ENCODE measurements at places on chromosomes 1 and 21.
A peak's percentile ranks its signal among the peaks of the same experiment; 100 is the strongest.

- DNase-seq = no peak
Observed at GRCh38 chr1:3891329-3891865, 8.7 kb downstream of the C1orf174 start.

DNA sequence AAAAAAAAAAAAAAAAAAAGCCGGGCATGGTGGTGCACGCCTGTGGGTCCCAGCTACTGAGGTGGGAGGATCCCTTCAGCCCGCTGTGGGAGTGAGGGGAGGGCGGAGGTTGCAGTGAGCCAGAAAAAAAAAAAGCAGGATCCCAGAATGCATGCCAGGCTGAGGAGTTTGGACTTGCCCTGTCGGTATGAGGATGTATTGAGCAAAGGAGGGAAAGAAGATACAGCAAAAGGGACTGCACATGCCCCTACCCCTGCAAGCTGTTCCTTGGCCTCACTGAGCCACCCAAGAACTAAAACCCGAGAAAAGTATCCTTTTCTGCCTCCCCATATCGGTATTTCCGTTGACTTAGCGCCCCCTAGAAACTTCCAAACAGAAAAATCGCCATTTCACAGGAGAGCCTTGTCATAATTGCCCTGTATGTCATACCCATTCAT is 1.3 kb upstream of the GPATCH4 start:
- no peak for DNase-seq

- DNase-seq = no peak
Observed at GRCh38 chr1:57549300-57549699, 125.4 kb upstream of the DAB1 start.

- no peak for DNase-seq
Observed at GRCh38 chr1:205585169-205585834, 46.5 kb downstream of the ELK4 start.

GRCh38 chr1:234114648-234115307 is 210.3 kb downstream of the SLC35F3 start:
- peak; percentile 47 for DNase-seq

- DNase-seq = no peak
Observed at GRCh38 chr21:33769057-33769456, 126.8 kb downstream of the ITSN1 start.

GRCh38 chr21:38171723-38172344 is 85.0 kb upstream of the KCNJ15 start:
- peak; percentile 71 for DNase-seq

- DNase-seq = no peak
Observed at GRCh38 chr1:101136739-101137138, 100.1 kb upstream of the S1PR1 start.

DNA sequence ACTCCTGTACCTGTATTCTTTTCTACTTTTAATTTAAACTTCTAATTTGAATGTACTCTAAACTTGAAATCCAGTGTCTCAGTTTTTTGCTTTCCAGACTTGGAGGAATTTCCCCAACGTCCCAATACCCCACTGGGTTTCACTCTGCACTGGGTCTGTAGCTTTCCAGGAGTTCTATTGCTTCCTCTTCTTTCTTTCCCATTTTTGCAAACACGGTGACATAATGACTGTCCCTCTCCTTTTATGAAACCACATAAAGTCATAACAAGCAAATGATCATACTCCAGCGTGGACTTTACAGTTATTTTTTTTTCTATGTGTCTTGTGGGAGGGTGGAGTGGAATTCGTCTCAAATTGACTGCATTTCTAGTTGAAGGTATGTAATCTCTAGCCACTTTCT is 97.1 kb downstream of the FASLG start:
- no peak for DNase-seq

GRCh38 chr1:111973150-111973790 is 16.2 kb downstream of the KCND3 start:
- DNase-seq = no peak

- DNase-seq = no peak
Observed at GRCh38 chr1:181804989-181805388, 256.5 kb downstream of the ZNF648 start.

DNA sequence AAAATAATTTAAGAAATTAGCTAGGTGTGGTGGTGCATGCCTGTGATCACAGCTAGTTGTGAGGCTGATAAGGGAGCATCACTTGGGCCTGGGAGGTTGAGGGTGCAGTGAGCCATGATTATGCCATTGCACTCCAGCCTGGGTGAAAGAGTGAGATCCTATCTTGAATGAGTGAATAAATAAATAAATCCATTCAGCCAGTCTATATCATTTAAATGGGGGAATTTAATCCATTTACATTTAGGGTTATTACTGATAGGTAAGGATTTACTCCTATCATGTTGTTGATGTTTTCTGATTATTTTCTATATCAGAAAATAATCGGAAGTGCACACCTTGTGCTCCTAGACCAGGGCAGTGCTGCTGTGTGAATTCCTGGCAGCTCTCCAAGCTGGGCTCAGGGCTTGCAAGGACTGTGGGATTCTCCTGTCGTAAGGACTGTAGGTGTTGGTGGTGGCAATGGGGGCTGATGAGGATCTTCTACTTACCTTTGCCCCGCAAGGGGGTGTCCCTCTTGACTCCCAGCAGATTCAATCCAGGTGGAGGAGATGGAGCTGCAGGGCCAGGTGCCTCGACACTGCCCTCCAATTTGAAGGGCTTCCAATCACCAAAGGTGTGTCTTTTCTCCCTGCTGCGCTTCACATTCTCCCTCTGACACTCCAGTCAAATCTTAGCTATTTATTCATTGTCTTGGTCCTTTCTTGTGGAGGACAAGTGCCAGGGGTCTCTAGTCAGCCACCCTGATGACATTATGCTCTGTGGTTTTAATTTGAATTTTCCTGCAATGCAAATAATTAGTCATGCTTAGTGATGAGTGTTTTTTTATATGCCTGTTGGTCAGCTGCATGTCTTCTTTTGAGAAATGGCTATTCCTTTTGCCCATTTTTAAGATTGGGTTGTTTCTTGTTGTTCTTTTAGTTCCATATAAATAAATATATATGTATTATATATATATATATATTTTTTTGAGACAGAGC is 14.1 kb upstream of the TRAPPC10 start:
- no peak for DNase-seq

DNA sequence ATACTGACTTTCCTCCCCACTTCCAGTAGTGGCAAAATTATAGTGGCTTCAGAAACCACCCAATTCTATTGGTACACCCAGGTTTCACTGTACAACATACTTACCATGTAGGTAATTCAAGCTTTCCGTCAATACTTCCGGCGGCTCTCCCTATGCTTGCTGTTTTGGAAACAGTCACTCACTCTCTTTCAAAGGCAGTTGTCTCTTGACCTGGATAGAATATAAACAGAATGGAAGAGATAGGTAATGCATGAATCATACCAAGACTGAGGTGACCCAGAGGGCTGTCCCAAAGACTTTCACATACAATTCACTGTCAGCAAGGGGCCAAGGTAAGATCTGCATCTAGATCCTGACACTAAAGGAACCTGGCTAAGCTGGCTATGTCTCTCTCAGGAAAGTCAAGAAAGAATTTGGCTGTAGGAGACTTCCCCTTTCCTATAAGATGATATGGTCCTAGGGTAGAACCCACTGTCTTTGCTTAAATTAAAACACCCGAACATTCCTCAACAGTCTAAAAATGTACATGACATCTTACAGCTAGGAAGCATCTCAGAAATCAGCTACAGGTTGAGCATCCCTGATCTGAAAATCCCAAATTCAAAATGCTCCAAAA is 59.6 kb downstream of the LUZP1 start:
- DNase-seq = no peak

- DNase-seq = no peak
Observed at GRCh38 chr1:147236959-147237791, 5.3 kb upstream of the CHD1L start.

GRCh38 chr1:78493451-78493850 is 2.7 kb downstream of the PTGFR start:
- DNase-seq = no peak

GRCh38 chr1:193538680-193539079 is 352.3 kb upstream of the B3GALT2 start:
- DNase-seq = no peak

- DNase-seq = no peak
Observed at GRCh38 chr1:193448682-193449461, 262.5 kb upstream of the B3GALT2 start.

- no peak for DNase-seq
Observed at GRCh38 chr1:150282558-150282958, 204 bp downstream of the CIART start.

DNA sequence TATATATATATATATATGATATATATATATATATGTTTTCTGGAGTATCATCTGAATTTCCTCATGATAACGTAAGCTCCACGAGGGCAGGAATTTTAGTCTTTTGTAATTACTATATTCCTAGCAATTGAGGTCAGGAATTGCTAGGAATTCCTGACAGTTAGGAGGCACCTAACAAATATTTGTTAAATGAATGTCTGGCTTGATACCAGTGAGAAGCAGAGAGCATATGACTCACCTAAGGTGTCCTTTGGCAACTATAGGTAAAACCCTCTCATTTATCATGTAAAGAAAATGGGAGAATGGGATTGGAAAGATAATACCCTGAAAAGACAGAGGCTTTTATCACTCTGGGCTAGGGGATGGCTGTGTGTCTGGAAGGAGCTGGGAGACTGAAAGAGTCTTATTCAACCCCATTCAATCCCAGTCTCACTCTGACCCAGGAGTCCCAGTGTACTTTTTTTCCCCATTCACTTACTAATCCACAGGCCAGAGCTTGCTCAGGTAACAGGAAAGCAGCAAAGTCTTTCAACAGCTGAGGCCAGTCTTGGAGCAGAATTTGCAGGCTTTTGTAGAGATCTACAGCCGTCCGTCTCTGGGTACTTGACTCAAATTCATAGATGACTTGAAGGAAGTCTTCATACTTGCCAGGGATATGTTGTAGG is 71.2 kb downstream of the DAP3 start:
- DNase-seq = no peak

DNA sequence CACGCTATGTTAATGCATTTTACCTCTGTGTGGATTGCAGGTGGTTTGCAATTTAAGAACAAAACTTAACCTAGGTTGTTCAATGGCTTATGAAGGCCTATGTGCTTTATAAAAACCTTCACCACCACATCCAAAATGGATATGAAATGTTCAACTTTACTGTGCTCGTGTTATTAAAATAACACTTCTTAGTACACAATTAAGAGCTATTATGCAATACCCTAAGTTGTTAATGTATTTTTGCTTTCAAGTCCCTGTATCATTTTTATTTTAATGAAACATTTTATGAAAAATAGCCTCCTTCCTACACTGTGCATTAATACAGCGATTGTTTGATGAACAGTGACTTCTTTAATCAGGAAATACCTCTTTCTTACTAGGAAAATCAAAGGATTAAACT is 12.0 kb downstream of the NCAM2 start:
- DNase-seq = no peak

GRCh38 chr1:86542631-86543030 is 4.2 kb upstream of the CLCA4 start:
- no peak for DNase-seq

DNA sequence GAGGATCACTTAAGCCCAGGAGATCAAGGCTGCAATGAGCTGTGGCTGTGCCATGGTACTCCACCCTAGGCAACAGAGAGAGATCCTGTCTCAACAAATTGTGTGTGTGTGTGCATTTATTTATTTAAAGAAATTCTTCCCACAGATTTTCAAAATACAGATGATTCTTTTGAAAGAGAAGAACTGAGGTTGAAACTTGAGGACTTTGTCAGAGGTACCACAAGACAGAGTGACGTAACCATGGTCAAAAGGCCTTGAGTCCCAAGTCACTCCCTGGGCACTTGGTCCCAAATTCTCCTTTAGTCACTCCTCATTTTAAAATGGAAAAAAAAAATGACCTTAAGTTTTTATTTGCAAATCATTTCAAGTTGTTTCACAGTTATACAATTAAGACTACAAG is 57.4 kb downstream of the TIAM1 start:
- DNase-seq = no peak

DNA sequence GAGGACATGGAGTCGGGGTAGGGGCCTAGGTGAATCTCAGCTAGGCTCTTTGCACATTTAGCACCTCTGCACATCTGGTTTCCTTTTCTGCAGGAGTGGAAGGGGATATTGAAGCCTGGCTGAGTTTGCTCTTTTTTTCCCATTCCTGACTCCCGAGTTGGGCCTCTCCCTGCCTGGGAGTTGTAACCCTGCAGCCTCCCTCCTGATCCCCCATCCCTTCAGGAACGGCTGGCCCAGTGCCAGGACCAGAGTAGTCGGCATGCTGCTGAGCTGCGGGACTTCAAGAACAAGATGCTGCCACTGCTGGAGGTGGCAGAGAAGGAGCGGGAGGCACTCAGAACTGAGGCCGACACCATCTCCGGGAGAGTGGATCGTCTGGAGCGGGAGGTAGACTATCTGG is 836 bp downstream of the OLFML3 start:
- DNase-seq = no peak

GRCh38 chr1:198117267-198117666 is 39.5 kb upstream of the NEK7 start:
- no peak for DNase-seq

DNA sequence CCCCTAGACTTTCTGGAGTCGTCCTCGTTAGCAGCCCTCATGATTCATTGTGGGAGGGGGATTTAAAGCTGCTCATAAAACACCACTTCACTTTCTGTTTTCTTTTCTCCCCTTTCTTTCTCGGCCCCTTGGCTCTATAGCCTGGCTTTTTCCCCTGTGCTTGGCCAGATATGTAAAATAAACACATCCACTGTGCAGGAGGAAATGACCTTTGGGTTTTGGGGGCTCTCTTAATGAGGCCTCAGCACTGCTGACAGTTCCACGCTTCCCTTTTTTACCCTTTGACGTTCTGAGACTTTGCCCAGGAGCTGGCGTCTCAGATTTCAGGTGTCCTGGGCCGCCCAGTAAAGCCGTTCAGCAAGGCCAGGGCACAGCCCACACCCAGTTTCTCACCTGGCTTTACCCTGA is 65.7 kb downstream of the RUNX3 start:
- no peak for DNase-seq

- no peak for DNase-seq
Observed at GRCh38 chr21:36330904-36331303, 10.9 kb downstream of the MORC3 start.

- no peak for DNase-seq
Observed at GRCh38 chr1:25216123-25216522, 16.2 kb downstream of the SYF2 start.

- no peak for DNase-seq
Observed at GRCh38 chr1:100423832-100424337, 71.6 kb downstream of the CDC14A start.

GRCh38 chr1:232877365-232878028 is 72.3 kb downstream of the MAP10 start:
- DNase-seq = no peak

DNA sequence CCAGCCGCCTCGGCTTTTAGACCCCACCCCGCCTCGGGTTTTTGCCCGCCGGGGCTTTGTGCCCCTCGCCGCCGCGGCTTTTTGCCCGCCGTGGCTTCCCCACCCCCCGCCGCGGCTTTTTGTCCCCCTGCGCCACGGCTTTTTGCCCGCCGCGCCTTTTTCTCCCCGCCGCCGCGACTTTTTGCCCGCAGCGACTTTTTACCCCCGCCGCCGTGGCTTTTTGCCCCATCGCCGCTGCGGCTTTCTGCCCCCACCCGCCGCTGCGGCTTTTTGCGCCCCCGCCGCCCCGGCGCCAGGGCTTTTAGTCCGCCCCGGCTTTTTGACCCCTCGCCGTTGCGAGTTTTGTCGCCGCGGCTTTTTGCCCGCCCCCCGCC is 474.4 kb downstream of the FAM72C start:
- no peak for DNase-seq

Measured in iPS DF 6.9 (cell line).